ENCODE measurements at places on chromosomes 5 and 9.

DNA sequence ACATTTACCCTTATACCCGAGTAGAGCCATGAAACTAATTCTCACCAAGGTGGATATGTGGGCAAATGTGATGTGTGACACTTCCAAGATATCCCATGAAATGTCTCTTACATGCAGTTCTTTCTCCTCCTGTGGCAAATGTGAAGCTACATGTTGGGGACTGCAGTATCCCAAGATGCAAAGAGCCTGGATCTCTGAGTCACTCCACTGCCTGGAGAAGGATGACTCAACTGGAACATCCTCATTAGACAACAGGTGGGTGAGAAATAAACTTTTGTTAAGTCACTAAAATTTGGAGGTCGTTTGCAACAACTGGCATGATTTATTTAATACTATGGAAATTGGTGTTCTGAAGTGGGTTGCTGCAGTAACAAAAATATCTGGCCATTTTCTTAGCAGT, 36.5 kb upstream of the TENT4A start:
- DNase-seq, result no peak

DNA sequence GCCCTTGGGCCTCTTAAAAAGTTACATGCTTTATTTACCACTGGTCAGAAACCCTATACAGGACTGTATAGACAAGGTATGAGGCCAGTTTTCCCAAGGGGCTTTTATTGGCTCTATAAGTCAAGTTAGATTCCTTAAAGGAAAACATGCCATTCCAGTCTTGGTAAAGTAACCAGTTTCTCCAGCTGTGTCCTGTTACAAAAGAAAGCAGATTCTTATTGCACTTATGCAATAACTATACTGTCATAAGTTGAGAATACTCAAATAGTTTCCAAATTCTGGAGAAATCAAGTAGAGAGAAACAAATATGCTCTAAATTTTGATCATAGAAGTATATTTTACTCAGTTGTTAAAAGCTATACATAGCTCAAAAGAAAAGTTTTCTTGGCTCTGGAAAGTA, 47.2 kb downstream of the PTGS1 start:
- DNase-seq, result no peak

DNA sequence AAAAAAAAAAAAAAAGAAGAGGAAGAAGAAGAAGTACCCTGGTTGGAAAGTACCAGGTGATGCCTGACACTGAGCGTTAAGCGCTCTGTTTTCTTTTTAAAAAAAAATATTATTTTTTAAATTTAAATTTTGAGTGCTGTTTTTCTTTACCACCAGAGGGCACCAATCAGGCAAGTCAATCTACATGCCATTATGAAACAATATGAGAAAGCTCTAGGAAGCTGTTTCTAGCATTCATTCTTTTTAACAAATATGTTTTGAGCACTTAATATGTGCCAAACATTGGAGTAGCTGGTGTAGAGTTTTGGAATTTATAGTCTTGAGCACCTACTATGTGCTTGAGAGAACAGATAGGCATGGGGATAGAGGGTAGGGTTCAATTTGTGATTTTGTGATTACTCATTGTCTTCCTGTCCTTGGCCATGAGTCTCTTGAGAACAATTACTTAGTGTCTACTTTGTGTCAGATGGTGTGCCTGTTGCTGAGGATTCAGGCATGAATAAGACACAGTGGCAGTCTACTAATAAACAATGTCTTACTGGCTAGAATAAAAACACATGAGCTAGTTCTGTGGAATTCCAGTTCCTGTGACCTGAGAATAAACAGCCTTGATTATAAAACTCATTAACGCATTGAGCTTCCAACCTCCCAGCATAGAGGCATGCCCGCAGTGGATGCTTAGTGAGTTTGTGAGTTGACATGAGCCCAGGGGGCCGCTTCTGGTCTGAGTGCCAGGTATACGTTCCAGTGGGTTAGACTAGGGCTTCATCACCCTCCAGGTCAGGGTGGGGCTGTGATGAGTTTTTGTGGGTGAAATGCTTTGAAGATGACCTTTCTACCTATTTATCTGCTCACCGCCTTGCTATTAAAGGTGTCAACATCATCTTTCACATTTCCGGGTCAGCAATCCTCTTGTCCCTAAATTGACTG, 3.0 kb upstream of the UBE2R2 start:
- no peak for DNase-seq

GRCh38 chr9:136436055-136436634, 3.5 kb downstream of the INPP5E start:
- no peak for DNase-seq

DNA sequence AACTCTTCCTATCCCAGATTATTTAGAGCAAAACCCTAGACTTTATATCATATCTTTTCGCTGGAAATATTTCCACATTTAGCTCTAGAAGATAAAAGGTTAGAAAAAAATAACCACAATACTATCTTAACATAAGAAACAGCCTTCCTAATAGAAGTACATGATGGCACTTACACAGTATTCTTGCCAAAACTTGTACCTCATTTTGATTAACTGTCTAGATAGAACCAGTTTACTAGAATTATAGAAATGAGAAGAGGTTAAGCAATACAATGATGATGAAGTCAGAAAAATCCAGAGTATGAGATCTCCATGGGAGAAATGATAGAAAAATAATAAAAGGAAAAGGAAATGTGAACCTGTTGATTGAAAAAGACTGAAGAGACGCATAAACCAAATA, 63.1 kb downstream of the SLC12A2 start:
- DNase-seq, result no peak
